ENCODE measurements at places on chromosomes 6 and 20.

DNA sequence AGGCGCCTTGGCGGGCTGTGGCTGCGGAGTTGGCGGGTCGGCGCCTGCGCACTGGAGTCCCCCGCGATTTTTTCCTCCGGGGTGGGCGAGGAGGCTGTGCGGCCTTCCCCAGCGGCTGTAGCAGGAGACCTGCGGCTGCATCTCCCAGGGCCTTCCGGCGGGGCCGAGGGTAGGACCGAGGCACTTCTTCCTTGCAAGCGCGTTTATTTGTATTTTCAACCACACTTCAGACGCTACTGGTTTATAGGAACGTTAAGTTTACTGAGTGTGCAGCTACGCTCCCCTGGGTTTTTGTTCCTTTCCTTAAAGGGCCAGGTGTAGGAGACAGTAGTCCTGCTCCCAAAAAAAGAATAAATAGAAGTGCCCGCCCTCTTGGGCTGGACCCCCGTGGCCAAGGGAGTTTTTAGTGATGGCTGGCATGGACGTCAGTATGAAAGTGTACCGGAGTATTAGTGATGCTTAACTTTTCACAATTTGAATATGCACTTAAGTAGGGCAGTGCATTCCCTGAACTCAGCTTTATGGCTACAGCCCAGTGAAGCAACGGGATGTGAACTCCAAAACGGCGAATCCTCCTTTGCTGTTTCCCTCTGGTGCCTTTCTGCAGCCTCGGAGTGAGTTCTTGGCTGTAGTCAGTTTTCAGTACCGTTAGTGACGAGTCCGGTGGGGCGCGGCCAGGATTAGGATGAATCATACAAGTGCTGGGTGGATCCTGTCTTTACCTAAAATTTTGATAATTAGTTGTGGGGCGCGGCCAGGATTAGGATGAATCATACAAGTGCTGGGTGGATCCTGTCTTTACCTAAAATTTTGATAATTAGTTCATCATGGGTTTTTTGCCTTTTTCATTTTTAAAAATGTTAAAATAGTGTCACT is 1.0 kb upstream of the FBXO5 start:
- peak; percentile 92 for DNase-seq

- no peak for DNase-seq
Observed at GRCh38 chr6:23036406-23036983, 467.1 kb downstream of the HDGFL1 start.

- no peak for DNase-seq
Observed at GRCh38 chr20:53133125-53133524, 161.0 kb downstream of the TSHZ2 start.

GRCh38 chr6:77292564-77293546 is 170.4 kb downstream of the HTR1B start:
- no peak for DNase-seq

GRCh38 chr6:78995946-78996345 is 82.1 kb downstream of the PHIP start:
- DNase-seq: no peak

Data from activated T-helper 9 cell treated with anti-CD3 and anti-CD28 coated beads, Interleukin-2, amount 50 U/mL, for 16 hours (primary cell).